ENCODE measurements at places on chromosomes 1 and 21.

- DNase-seq, result no peak
These were observed 35.1 kb upstream of the DIP2A start for GRCh38 chr21:46423546-46424038.

DNA sequence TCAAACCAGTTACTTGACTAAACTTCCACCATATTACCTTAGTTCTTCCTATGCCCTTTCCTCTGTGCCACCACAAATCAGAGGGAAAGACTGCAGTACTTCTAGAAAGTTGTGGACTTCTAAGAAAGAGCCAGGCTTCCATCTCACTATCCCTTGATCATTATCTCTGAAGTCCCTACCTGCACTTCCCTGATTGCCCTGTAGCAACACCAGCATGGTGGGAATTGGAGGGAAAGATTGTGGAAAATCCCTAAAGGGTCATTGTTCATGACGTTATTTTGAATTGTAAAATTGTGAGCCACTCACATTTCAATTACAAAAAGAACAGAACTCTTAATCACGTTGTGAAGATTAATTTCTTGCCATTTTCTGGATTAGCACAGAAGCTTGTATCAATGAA lies 23.4 kb upstream of the KIAA1614 start:
- DNase-seq, result no peak

GRCh38 chr1:162385280-162385623 lies 3.7 kb downstream of the C1orf226 start:
- DNase-seq, result no peak

DNA sequence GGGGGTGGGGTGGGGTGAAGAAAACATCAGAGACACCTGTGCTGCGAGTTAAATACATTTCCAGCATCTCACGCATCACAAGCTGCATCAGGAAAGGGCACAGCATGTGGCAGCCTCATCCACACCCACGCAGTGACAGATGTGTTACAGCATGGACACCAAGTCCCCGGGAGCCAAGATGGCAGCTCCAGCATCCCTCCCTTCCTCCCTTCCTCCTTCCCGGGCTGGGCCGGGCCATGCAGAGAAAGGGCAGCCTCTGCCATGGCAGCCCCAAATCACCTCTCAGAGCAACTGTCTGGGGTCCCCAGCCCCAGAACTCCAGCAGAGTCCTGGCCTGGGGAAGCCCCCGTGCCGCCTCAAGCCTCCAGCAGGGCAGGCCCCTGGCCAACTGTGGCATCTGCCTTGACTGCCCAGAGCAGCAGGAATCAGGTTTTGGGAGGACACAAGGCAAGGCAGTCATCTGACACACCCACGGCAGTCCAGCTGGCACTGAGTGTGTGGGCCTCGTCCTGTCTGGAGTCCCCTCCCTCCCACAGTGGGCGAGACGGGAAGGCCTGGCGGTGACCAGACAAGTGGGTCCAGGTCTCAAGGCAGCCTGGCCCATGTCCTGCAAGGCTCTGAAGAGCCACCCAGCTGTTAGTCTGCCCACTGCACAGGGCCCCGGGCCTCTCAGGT lies 6.2 kb downstream of the SMIM1 start:
- DNase-seq, result no peak

DNA sequence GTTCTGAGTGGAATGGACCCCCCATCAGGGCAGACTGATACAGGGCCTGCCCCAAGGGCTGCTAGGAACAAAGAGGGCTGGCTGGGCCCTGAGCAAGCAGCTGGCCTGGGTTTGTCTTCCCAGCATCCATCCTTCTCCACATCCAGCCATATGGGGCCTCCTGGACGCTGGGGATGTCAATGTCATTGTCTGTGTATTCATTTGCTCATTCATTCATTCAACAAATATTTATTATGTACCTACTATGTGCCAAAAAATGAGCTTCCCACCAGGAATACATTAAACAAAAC lies 15.6 kb upstream of the ECE1 start:
- no peak for DNase-seq

- DNase-seq, result no peak
These were observed 301.7 kb upstream of the PROX1 start for GRCh38 chr1:213685992-213686582.

- no peak for DNase-seq
These were observed 112.1 kb downstream of the BCAR3 start for GRCh38 chr1:93569489-93569888.

GRCh38 chr21:27062443-27062842 lies 95.6 kb upstream of the ADAMTS5 start:
- no peak for DNase-seq

DNA sequence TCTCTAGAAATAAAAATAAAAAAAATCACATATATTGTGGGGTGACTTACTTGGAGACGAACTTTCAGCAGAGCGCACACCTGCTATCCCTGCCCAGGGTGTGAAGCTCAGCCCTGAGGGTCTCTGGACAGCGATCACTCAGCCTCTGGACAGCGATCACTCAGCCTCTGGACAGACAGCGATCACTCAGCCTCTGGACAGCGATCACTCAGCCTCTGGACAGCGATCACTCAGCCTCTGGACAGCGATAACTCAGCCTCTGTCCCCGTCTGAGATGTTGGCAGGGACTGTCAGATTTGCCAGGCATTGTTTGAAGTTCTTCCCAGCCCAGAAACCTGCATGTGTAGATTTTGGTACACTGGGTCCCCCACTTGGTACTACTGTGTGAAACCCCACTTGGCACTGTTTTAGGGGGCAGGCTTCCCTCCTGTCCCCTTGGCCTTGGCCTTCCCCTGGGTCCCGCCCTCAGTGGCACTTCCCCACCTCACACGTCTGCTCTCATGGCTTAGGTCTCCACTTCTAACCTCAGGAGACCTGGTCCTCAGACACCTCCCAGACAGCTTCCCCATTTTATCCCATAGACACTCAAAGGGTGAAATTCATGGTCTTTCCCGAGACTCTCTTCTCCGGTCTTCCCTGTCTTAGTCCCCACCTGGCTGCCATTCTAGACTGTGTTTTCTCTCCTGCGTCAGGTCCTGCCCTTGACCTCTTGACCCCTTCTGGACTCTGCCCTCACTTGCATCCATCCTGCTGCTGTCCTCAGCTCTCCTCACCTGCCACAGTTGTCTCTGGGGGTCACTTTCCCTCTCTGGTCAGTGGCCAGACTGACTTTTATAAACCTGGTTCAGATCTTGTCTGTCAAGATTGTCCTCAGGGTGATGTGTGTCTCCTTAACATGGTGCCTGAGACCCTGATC lies 10.2 kb downstream of the PSEN2 start:
- DNase-seq, result no peak

DNA sequence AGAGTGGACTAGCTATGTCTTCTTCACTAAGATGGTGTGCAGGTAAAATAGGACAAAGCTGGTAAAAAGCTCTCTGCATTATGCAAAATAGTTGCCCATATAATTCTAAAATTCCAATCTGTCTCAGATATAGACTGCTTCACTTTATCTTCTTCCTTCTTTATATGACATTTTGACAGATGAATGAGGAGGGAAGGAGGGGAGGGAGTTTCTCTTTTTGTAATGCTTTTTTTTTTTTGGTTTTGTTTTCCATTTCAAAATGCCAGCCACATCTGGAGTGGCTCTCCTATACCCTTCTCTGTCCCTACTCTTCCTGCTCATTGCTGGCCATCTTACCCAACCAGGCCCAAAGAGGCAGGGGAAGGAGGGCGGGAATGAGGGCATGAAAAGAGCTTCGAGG lies 24.2 kb upstream of the JUN start:
- no peak for DNase-seq

DNA sequence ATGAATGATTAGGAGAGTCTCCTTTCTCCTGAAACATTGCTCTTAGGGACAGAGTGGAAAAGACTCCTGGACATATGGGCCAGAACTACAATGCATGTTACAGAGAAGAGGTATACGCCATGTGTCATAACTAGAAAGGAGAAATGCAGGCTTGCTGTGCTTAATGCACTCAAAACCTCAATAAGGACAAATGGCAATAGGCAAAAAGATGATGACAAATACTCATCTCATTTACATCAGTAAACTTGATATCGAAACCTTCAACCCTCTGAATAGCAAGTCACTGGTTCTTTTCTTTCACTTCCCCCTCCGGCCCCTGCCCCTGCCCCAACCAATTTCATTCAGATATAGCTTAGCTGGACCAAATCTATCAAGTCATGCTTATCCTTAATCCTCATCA lies 1.9 kb upstream of the GPR88 start:
- no peak for DNase-seq

- no peak for DNase-seq
These were observed 226.6 kb downstream of the TM2D1 start for GRCh38 chr1:61498342-61498741.

GRCh38 chr1:79614762-79615161 lies 608.2 kb upstream of the ADGRL4 start:
- DNase-seq, result no peak

- no peak for DNase-seq
These were observed 93.4 kb downstream of the DIRAS3 start for GRCh38 chr1:67957066-67957465.

DNA sequence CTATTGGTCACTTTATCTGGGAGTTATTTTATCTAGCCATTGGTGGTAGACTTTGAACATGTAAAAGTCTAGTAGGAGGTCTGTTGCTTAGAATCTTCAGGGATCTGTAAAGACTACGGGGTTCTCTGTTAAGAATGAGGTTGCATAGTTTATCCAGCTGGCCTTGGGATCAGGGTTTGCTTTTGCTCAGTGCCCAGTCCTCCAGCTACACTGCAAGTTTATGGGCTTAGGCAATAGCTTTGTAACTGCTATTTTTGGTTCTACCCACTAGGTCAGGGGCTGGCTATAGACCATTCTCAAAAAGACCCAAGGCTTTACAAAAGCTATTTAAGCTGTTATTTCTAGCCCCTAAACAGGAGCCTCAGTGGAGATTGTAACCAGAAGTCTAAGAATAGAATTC lies 9.8 kb downstream of the SH3GLB1 start:
- DNase-seq, result no peak

DNA sequence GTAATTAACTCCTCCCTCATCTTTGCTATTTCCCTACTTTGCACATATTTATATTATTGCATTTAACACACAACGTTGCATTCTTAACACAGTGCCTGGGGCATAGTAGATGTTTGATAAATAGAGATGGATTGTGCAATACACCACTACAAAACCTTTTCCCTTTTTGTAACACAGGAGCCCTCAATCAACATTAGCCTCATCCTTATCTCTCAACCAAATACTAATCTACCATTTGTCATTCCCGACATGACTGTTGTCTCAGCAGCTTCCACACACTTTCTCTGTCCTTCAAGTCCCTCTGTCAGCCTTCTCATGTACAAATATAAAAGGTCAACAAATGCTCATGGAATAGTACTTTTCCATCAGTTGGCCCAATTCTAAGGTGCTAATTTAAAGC lies 78.9 kb upstream of the KCNK2 start:
- no peak for DNase-seq

- no peak for DNase-seq
These were observed 1302.1 kb upstream of the ADGRL2 start for GRCh38 chr1:80498673-80499072.

DNA sequence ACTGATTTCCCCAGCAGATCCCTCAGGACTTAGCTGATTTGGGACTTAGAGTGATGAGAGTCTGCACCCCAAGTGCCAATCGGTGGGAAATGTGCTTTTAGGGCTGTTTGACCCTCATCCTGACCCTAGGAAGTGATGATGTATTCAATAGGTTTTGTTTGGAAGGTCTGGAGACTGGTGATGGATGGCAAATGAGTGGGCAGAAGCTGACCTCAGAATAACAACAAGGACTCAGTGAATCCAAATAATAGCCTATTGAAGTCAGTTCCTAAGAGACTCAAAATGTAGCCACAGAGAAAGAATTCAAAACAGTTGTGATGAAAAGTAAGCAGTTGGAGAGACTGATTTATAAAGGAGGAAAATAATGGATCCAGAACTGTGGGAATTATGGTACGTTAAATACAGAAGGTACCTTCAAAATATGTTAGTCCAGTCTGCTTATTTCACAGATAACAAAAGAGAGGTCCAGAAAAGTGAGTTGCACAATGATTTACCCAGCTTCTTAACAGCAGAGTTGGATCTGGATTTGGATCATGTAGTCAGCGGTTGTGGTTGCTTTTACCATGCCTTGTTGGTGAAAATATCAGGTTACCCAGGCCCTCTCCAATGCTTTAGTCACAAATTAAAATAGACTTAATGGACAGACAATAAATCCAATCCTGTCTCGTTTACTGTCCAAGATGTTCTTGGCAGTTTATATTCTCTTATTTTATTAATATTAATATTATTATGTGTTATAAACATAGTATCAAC lies 123.0 kb upstream of the PTBP2 start:
- no peak for DNase-seq

DNA sequence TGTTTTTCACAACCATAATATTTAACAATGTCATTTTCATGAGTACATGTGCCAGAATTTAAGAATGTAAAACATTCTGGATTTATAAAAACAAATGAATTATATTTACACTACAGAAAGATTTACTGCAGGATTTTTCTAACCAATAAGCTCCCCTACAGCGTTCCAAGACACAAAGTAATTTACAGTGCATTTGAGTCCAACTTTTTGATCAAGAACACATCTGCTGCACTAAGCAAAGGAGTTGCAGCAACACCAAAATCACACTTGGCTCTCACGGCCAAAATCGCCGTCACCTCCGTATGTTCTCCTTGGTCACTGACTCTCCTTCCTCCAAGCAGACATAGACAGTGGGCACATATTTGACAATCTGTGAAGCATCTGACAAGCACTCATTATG lies 7.7 kb downstream of the VPS26C start:
- DNase-seq, result no peak

GRCh38 chr1:102942324-102942723 lies 166.0 kb downstream of the COL11A1 start:
- DNase-seq, result no peak

- no peak for DNase-seq
These were observed 369.7 kb downstream of the MATN1 start for GRCh38 chr1:30353637-30354036.

GRCh38 chr1:208461680-208462079 lies 217.5 kb upstream of the PLXNA2 start:
- DNase-seq, result no peak

DNA sequence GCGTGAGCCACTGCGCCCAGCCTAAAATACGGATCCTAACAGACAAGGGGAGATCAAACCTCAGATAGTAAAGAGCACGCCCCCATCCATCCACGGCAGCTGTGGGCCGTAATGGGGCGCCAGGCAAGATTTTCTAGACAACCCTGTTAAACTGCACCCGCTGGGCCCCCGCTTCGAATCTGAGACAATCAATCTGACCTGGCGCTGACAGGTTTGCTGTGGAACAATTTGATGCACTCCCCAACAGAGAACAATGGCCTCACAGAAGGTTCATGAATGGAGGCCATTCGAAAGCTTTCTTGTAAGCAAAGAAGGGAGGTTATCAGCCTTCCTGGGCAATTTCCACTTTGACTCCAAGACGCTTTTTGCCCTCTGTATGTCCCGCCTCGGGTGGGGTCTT lies 30.5 kb downstream of the CLSTN1 start:
- no peak for DNase-seq

DNA sequence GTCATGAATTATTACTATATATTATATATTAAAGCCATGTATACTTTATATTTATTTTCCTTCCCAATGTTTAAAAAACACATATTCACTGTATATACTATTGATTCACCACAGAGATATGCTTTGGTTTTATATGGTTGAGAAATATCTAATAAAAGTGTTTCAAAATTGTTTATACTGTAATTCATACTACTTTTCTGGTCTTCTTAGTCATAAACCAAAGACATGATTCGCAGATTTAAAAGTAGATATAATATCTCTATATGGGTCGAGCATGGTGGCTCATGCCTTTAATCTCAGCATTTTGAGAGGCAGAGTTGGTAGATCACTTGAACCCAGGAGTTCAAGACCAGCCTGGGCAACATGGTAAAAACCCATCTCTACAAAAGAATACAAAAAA lies 738.4 kb downstream of the USP25 start:
- no peak for DNase-seq

GRCh38 chr1:32184650-32185049 lies 5.2 kb downstream of the TXLNA start:
- DNase-seq, result no peak

All from NCI-H1436 treated with DMSO at 0.1 percent for 48 hours (cell line).